NCI-H1694 treated with DMSO at 0.1 percent for 48 hours (cell line): ENCODE measurements at places on chromosomes 1 and 21.

GRCh38 chr1:87644033-87644578 is 315.4 kb downstream of the LMO4 start:
- DNase-seq = no peak

DNA sequence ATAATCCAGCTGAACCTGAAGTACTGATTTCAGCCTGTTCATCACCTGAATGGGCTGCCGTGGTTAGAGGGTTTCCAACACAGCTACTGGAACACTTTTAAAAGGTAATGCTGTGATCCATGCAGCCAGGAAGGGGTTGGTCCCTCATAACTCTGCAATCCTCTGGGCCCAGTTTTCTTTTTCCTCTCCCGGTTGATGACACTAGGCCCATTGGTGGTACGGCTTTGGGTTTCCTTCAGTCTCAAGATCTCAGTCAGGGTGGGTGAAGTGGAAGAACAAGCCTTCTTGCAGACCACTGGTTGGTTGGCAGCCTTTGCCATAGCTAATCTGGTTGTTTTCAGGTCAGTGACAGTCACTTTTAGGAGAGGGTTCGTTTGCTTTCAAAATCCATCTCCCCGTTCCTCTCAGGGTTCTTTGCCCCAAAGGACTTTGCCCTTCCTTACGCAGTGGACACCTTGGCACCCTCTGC is 502 bp upstream of the SLC35A3 start:
- no peak for DNase-seq

GRCh38 chr1:208174200-208174599 is 70.0 kb downstream of the PLXNA2 start:
- DNase-seq = no peak

- DNase-seq = no peak
Measured at GRCh38 chr1:8112611-8113261, 86.6 kb upstream of the ERRFI1 start.

DNA sequence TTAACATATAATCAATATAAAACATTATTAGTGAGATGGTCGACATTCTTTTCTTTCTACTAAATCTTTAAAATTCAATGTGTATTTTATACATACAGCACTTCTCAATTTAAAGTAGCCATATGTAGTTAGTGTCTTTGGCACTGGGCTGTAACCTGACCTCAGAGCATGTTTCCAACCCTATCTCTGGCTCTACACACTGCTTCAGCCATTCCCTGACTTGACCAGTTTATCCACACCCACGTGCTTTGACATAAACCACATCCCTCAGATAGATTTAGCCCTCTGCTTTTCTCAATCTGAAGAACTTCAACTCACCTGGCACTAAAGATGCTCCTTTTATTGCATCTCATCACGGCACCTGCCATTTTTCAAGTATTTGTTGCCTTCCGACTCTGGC is 58.3 kb downstream of the RGS2 start:
- DNase-seq = no peak
